ENCODE measurements at places on chromosomes 7 and 10.

DNA sequence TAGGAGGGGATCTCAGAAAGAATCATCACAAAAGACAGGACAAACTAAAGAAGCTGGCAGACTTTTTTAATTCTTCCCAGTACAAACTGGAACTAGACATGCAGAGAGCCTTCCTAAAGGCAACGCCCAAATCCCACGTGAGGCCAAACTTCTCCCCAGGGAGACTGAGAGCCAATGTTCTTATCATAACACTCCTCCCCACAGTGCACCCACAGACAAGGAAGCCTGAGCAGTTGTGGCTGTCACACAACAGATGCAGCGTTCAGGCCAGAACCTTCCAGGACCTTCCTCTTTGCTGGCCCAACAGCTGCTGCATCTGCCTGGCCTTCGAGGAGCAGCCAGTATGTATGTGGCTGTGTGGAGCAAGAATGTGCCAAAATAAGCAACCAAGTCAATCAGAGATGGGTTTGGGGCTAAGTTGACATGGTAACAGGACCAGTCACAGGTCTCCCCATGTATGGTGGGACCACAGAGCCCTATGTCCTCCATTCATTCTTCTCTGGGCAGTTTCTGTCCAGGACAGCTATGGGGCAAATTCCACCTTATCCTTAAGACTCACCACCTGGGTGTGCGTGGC lies 34.9 kb downstream of the SRPK2 start:
- DNase-seq: no peak

DNA sequence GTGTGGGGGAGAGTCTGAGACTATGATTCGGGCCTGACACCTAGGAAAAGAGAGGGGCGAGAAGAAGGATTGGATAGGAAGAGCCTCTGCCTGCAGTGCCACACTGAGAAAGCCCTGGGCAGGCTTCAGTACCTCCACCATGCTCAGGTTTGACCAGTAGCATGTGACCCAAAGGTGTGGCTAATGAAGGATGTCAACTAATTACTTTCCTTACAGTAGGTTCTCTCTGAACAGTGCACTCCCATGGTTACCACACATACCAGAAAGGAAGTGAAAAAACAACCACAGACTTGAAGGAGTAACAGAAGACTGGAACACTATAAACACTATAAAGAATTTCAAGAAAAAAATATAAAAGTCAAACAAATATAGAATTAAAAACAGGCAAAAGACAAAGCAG lies 46.2 kb downstream of the SEM1 start:
- no peak for DNase-seq

- no peak for DNase-seq
These were observed 401.9 kb downstream of the POM121L12 start for GRCh38 chr7:53437336-53437735.

DNA sequence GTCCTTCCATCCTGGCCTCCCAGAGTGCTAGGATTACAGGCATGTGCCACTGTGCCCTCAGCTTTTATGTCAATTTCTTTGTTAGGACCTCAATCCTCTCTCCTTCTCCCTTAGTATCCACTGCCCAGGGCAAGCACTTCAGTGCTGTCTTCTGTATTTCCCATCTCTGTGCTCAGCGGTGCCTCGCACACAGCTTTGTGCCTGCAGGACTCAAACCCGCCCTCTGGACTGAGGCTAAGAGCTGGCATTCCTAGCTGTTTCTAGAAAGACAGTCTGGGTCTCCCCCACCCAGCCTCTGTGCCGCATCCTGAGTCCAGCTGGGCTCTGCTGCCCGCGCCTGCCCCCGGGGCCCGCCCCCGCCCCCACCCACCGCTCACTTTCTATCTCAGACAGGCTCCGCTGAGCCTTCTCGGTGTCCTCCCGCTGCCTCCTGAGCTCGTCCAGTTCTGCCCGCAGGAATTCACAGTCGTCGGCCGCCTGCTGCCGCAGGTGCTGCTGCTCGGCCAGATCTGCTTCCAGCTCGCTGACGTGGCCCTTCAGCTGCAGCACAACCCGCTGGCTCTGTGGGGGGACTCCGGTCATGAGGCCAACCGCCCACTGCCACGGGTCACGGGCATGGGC lies 67.3 kb downstream of the SPDYE5 start:
- no peak for DNase-seq

- DNase-seq: no peak
These were observed 58.9 kb downstream of the CLRN3 start for GRCh38 chr10:127833804-127834203.

GRCh38 chr10:1532636-1533035 lies 204.7 kb downstream of the ADARB2 start:
- DNase-seq: no peak

- DNase-seq: no peak
These were observed 16.0 kb downstream of the CYP3A43 start for GRCh38 chr7:99843808-99844207.

DNA sequence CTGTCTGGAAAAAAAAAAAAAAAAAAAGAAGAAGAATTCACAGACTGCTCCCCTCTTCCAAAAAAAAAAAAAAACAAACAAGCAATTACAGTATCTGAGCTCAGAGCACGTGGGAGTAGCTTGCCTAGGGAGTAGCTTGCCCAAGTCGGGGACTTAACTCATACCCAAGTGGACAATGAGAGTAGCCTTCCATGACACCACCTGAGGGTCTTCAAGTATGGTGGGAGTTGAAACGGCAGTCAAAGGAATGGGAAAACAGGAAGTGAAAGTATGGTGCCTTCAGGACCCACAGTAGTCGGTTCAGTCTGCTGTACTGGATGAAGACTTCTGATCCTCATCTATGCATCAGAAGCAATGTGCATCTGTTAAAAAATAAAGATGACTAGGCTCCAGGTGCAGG lies 10.6 kb downstream of the VOPP1 start:
- DNase-seq: no peak

GRCh38 chr10:50600831-50601477 lies 22.8 kb downstream of the SGMS1 start:
- DNase-seq: no peak

GRCh38 chr7:140330595-140330994 lies 67.7 kb downstream of the SLC37A3 start:
- DNase-seq: no peak

GRCh38 chr10:48251525-48252353 lies 22.8 kb downstream of the FRMPD2 start:
- DNase-seq: no peak

DNA sequence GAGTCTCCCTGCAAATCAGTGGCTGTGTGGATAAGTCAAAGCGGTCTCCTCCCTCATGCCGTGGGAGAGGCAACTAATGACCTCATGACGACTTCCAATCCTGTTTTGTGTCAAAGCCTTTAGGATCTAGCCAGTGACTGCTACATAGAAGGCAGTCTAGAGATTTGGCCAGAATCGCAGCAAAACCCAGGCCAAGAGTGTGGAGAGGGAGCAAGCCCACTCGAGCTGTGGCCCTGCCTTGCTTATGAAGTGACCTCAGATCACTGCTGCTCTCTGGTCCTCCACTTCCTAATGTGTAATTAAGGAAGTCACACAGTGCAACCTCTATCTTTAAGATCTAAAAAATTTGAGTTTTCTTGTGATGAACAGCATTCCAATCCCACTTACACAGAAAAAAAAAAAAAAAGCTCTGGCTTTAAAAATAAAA lies 296.7 kb upstream of the KLF6 start:
- no peak for DNase-seq

DNA sequence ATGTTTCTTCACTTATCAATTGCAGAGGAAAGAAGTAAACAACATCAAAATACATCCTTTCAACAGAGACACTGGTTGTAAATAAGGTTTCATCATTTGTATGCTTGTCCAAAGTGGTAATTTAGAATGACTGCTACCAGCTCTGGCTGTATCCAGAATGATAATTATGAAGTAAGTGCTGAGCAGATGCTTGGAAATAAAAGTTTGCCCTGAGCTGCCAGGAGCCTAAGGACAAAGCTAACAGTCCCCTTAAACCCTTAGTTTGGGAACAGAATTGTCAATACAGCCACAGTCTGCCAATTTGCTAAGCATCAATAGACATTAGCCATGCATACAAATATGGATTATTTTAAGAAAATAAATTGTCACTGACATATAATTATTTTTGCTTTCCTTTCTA lies 147.0 kb upstream of the SLC13A1 start:
- no peak for DNase-seq

- DNase-seq: no peak
These were observed 60.5 kb downstream of the PWWP2B start for GRCh38 chr10:132457328-132458070.

GRCh38 chr10:69680610-69681009 lies 50.6 kb downstream of the FAM241B start:
- no peak for DNase-seq

DNA sequence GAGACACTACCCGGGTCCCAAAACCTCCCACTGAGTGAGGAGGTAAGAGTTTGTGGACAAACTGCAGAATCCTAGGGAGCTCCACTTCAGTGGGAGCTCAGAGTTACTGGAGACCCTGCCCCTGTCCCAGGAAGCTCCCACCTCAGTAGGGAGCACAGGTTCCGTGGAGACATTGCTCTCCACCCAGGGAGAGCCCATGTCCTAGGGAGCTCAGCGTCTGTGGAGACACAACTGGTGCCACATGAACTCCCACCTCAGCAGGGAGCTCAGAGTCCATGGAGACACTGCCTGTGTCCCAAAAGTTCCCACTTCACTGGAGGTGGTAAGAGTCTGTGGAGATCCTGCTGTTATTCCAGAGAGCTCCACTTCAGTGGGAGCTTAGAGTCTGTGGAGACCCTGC lies 6.3 kb downstream of the MYO1G start:
- no peak for DNase-seq

- DNase-seq: no peak
These were observed 65.1 kb downstream of the BMPR1A start for GRCh38 chr10:86821388-86821999.

DNA sequence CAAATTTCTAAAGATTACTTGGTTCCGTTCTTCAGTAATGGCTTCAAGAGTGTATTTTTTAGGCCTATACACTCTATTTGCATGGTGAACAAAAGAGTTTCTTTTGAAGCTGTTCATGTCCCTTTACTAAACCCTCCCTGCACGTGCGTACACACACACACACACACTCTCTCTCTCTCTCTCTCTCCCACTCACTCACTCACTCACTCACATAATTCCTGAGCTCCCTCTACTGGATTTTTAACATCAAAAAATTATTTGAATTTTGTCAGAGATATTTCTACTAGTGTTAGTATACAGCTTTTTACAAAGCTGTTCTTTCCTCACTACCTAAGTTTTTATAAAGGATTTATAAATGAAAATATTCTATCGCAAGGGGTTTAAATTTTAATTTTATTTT lies 85.9 kb downstream of the UBE3C start:
- no peak for DNase-seq

GRCh38 chr7:128842674-128843641 lies 12.8 kb downstream of the FLNC start:
- DNase-seq: no peak

GRCh38 chr10:129102906-129103693 lies 363.9 kb upstream of the MGMT start:
- no peak for DNase-seq

DNA sequence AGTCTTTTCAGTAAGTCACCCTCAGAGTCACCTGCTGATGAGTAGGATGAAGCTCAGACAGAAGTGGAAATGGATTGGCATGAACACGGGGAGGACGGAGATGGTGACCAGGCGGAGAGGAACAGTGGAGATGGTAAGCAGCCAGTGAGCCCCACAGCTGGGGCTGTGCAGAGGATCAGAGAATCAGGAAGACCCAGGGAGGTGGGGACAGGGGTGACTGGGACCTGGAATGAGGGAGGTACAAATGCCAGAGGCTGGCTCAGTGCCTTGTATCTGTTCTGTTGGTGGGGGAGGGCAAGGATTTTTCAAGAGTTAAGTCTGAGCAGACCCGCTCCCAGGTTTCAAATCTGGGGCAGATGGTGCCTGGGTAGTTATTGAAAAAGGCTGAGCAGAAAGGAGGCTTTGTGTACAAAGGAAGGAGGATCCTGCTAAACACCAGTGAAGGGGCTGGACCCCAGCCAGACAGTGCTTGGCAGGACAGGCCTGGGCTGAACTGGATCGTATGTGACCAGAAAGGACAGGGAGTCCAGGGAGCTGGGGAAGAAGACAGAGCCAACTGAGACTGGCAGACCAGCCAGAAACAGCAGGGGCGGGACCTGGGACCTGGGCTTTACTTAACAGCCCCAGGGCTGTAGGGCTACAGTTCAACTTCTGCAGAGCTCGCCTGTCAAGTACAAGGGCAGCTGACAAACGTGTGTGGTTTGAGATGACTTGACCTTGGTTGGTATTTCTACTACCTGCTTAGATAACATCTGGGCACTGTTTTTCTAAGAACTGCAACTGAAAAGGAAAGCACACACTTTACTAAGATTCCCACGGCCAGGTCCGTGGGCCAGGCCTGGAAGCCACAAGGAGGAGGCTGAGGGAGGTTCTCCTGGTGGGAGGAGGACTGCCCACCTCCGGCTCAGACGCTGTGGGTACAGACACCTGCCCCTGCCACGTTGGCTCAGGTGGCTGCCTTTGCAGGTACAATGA lies 13.2 kb upstream of the FRMPD2 start:
- DNase-seq: no peak

- no peak for DNase-seq
These were observed 99.9 kb downstream of the PRKAG2 start for GRCh38 chr7:151776876-151777494.

GRCh38 chr7:137434946-137435345 lies 91.4 kb upstream of the PTN start:
- DNase-seq: no peak

DNA sequence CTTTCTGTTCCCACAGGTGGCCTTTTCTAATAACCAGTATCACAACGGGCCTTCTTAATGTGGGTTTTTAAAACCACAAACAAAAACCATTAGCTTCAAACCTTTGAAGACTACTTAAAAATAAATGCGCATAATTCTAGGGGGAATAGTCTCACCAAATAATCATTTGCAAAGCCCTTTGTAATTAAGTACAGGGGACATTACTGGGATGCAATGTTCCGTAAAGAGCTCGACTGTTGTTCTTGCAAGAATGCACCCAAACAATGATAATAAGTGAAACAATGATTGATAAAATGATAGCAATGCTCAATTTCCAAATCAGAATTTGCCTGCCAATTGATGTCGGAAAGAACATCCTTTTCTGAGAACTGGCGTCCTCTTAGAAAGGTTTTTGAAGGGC lies 589.1 kb upstream of the ADARB2 start:
- no peak for DNase-seq

- no peak for DNase-seq
These were observed 40.7 kb downstream of the OGDH start for GRCh38 chr7:44646921-44647636.

- no peak for DNase-seq
These were observed 9.9 kb downstream of the WDR86 start for GRCh38 chr7:151399906-151400305.

- DNase-seq: no peak
These were observed 168.3 kb downstream of the CREB5 start for GRCh38 chr7:28580665-28581064.

DNA sequence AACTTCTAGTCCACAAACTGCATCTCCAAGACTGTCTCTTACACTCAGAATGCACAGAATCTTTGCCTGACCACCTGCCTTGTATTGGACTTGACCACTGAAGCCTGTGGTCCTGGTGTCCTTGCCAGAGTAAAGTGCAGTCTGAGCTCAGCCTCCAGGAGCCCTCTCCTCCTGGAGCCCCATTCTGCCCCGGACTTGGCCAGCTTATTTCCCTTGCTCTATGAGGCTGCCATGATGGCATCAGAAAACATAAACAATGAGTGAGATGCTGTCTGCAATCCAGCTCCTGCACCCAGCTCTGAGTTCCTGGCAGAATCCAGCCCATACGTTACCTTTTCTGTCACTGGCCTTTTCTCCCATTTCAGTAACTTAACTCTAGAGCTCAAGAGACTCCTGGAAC lies 494.6 kb downstream of the PLXNA4 start:
- no peak for DNase-seq

Measured in CD4-positive, alpha-beta T cell treated with Interleukin-15 for 4 hours (primary cell).